ENCODE measurements at places on chromosomes 7 and 10.

GRCh38 chr7:101630591-101630990 lies 1.5 kb upstream of the MYL10 start:
- DNase-seq, result no peak

DNA sequence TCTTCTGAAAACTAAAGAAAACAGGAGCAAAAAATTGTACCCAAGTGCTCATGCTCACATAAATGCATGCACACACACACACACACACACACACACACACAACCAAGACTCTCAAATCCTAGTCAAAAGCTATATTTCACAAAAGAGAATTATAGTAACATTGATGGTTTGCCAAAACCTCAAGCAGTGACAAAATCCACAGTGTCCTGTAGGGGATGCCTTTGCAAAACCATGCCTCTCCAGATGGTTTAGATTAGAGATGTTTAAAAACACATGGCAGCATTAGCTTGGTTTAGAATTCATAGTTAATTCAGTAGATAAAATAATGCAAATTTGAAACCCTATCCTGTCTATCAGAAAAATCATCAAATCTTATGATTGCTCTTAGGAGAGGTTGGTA lies 232.2 kb downstream of the DYNC1I1 start:
- no peak for DNase-seq

- DNase-seq, result no peak
Observed at GRCh38 chr7:116334555-116334954, 124.2 kb downstream of the TES start.

DNA sequence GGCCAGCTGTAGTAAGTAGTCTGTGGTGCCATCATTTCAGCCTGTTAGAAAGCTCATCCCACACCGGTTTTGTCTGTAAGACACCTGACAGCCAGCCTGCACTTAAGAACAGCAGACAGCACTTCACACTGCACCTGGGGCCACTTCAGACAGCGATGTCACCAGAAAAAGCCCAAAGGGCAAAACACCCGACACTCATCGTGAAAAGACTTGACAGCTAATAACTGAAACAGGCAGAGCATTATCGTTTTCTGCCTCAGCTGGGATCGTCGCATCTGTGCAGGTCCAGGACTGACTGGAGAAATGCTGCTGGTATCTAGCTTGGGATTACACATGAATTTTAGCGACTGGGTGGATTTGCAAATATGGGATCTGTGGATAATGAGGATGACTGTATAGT lies 16.8 kb upstream of the LAT2 start:
- DNase-seq, result no peak

DNA sequence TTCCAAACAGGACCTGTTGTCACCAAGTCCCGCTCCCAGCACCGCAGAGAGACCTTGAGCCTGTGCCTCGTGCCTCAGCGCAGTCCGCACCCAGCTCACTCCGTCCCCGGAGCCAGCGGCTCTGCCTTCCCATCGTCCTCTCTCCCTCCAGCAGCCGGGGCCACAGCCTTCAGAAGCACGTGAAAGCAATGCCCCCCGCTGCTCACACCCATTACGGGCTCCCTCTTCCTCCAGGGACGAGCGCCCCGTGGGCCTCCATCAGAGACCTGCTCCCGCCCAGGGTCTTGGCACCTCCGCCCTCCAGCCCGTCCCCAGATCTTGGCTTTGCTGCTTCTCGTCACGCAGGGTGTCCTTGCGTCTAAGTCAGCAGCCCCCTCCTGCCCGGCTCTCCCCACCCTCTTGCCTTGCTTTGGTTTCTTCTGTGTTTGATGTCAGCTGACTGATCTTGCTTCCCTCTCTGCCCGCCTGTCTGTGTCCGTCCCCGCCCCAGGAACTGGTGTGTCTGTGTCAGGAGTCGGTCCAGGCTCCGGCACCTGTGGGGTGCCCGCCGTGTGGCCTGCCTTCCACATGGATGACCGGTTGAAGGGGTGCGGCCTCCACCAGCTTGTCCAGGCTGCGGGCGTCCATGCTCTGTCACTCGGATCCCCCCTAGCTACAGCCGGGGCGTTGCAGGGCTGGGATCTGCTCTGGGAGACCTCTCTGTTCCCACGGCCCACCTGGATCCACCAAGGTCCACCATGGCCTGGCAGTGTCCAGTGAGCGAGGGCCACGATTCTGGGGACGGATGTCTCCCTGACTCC lies 61.9 kb downstream of the FOXL3 start:
- DNase-seq, result no peak

GRCh38 chr7:146956321-146956720 lies 839.7 kb downstream of the CNTNAP2 start:
- no peak for DNase-seq

DNA sequence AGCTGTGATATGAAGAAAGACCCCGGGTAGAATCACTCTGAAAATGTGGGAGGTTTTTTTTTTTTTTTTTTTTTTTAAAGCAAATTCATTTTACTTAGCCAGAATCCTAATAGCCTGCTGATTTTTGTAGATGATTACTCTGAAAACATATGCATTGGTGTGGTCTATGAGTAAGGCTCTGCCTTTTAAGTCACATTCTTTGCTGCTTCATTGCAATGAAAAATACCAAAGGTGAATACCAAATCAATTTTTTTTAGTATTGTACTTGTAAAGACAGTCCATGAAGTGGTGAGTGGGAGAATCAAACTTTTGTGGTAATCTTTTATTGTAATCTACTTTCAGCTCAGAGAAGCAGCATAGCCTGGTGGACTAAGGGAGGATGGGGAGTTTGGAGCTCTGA lies 130.3 kb downstream of the SDK1 start:
- DNase-seq, result no peak

GRCh38 chr7:50317221-50317678 lies 12.7 kb downstream of the IKZF1 start:
- DNase-seq, result no peak

GRCh38 chr10:20890491-20891337 lies 6.4 kb downstream of the NEBL start:
- DNase-seq, result no peak

DNA sequence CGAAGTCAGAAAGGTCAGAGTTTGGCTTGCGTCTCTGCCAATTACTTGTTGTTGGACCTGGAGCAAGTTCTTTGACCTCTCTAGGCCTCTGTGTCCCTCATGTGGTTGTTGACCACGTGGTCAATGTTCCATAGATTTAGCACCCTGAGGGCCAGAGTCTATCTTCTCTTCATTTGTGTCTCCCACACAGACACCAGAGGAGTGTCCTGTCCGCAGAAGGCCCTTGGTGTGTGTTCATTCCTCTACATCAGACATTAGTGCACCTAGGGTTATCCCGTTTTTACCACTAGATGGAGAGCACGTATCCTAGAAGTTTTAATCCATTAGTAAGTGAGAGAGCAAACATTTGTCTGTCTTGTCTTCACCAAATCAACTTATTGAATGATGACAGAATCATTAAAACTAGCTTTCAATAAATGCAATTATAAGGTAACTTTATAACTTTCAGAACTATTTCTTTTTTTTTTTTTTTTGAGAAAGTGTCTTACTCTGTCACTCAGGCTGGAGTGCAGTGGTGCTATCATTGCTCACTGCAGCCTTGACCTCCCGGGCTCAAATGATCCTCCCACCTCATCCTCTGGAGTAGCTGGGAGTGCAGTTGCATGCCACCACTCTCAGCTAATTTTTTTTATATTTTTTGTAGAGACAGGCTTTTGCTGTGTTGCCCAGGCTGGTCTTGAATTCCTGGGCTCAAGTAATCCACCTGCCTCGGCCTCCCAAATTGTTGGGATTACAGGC lies 122.5 kb upstream of the ANKRD1 start:
- DNase-seq, result no peak

DNA sequence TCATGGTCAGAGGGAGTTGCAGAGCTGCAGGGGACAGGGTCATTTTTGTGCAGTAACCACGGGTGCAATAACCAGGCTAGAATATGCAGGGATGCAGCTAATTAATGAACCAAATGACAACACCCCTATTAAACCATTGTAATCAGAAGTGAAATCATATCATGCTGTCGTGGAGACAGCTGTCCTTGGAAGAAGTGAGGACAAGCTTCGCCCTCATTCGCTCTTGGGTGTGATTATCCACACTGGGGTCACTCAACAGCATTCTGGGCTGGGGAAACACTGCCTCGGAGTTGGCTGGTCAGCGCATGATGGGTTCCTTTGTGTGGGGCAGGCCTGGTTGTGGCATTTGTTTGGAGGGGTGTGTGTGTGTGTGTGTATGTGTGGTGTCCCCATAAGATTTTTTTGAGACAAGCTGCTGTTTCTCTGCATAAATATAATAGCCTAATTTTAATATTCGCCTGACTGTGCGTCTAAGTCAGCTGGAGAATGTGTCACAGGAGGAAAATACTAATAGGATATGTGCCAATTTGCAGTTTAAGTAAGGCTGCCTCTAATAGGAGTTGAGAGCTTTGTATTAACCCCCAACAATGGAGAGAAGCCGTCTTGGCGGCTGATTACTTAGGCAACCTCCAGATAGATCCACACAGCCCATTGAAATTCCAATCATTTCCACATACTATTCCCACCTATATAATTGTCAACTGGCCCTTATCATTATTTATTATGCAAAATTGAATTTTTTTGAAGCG lies 149.4 kb downstream of the DNAJB6 start:
- no peak for DNase-seq

Measured in SW 1271 (cell line).